GOT3 (cell line): ENCODE measurements at places on chromosomes 7 and 10.

DNA sequence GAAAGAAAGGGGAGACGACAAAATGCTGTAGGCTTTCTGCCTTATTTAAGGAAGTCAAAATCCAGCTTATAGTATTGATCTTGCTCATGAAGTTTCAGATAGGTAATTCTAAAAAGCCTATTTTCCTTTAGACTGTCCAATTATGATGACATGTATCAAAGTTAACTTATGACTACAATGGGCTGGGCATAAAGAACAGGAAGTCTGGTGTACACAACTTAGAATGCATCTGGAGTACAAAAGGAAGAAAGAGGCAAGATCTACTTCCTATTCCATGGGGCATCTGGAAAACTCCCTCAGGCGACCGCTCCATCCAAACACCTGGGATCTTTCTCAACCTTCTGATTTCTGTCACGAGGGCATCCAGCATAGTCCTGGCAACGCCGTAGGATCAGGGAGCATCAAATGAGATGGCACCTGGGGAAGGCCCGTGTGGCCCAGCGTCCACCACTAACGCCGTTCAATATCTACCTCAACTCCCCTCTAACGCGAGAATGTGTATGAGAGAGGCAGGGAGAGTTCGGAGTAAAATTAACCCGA is 512 bp downstream of the FAM24B start:
- no peak for DNase-seq

DNA sequence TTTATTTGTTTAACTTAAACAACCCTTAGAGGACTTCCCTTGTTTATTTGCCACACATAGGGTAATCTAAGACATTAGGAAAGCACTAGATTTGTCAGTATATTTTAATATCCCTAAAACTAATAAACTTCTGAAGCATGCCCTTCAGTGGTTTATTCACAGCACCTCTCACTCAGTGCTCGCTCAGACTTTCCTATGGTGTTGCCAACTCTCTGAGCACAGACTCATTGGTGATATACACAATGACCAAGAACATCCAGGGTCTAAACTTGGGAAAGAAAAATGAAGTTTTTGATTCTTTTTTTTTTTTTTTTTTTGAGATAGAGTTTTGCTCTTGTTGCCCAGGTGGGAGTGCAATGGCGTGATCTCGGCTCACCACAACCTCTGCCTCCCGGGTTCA is 82.2 kb downstream of the RAB11FIP2 start:
- no peak for DNase-seq

DNA sequence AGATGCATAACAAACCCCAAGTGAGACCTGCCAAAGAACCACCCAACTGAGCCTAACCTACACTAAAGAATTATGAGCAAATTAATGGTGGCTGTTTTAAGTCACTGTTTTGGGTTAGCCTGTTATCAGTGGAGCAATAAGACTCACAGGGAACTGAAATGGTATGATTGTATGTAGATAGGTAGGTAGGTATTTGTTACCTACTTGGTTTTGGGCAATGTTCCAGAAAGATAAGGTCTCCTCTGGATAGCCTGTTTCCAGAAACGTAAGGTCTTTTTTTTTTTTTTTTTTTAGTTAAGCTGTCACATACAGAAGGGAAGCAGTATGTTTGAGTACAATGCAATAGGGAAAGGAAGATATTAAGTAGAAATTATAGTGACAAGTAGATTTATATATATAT is 47.6 kb downstream of the PSMC2 start:
- DNase-seq, result no peak

GRCh38 chr7:124575176-124575575 is 190.4 kb downstream of the GPR37 start:
- DNase-seq, result no peak

DNA sequence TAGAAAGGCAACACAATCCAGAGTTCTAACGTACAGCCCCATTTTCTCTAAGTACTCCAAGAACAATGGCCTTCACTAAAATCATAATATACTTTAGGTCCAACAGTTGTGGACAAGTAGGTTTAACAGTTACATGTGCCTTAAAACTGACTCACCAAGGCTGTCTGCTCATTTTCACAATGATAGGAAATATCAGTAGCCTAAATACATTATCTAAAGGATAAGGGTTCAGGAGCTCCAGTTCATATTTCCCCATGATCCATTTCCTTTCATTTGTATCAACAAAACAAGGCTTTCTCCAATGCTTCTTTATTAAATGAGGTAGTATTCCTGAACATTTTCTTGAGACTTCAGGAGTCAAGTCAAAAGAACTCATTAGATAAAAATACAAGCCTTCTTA is 164.0 kb downstream of the SLC25A13 start:
- no peak for DNase-seq
